ENCODE measurements at places on chromosomes 13 and 19.

DNA sequence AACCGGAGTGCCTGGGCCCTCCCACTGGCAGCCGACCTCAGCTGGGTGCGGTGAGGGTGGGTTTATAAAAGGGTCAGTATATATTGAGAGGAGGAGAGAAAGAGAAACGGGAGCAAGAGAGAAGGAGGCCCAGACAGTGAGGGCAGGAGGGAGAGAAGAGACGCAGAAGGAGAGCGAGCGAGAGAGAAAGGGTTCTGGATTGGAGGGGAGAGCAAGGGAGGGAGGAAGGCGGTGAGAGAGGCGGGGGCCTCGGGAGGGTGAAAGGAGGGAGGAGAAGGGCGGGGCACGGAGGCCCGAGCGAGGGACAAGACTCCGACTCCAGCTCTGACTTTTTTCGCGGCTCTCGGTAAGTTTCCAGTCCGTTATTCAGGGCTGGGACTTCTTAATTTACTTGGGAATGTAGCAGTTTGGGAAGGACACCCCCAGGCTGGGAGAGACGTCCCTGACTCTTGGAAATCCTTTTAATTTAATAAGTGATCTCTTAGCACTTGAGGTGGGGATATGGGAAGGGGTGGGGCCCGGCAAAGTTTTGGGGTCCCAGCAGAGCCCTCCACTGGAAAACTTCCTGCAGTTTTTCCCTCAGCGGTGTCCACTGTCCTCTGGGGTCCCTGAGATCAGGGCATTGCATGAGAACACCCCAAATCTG, at the start of gene EMP3:
Gene EMP3 (plus strand): TSS at position 288 of the 646 bp plus-strand sequence. CDS start 1,293 bp downstream, outside the sequence.
- DNase-seq, result no peak

- no peak for DNase-seq
Observed at GRCh38 chr19:31058676-31059340, 290.4 kb downstream of the TSHZ3 start.

- no peak for DNase-seq
Observed at GRCh38 chr13:49411353-49411752, 32.5 kb downstream of the CAB39L start.

DNA sequence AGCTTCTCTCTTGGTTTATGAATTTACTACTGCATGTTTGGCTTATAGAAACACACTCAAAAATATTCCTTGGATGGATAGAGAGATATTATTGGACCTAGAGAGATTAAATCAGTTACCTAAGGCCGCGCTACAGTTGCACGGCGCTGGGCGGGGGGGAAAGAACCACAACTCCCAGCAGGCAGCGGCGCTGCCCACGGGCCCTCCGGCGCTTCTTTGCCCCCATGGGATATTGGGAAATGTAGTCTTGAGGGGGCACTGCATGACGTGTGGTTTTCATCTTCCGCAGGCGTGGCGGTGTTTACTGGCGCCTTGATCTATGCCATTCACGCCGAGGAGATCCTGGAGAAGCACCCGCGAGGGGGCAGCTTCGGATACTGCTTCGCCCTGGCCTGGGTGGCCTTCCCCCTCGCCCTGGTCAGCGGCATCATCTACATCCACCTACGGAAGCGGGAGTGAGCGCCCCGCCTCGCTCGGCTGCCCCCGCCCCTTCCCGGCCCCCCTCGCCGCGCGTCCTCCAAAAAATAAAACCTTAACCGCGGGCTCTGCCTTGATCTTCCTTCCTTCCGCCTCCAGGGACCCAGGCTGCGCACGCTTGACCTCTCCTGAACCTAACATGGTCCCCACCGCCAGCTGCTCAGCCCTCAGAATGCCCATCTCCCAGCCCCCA, 4.8 kb downstream of the EMP3 start:
- DNase-seq, result peak; percentile 93

DNA sequence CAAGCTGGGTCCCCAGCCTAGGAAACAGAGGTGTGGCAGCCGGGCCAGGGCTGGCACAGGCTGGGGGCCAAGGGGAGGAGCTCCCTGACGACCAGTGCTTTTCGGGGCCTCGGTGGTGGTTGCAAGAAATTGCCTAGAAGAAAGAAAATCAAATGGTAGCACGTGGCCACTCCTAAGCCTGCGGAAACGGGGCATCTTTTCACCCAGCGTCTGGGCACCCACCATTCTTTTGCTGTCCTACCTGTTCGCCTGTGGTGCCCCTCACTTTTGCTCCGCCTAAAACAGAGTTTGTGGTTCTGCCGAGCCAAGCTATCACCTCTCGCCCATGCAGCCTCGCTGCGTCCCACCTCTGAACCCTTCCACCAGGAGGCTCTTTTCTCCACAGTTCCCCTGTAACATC, 7.1 kb upstream of the KRTDAP start:
- no peak for DNase-seq

- DNase-seq, result no peak
Observed at GRCh38 chr13:34623331-34623730, 318.7 kb upstream of the NBEA start.

GRCh38 chr13:99811067-99811700, 160.4 kb downstream of the ZIC5 start:
- peak; percentile 36 for DNase-seq
